ENCODE measurements at places on chromosomes 3 and 15. TPM values are rescaled to one million over a fixed set of nuclear protein-coding genes. Genes with fewer than 3 reads are reported as not detected.

The PODXL2 gene
- 2.5 TPM for total RNA-seq

The VPS39 gene
- 26.5 TPM for total RNA-seq

The ARNT2 gene
- total RNA-seq: 0.25 TPM

The RNF7 gene
- total RNA-seq: 81.6 TPM

The STAC gene
- total RNA-seq: 1.7 TPM

The THSD4 gene
- 44.0 TPM for total RNA-seq

The CD276 gene
- total RNA-seq: 107 TPM

The CLDN11 gene
- 4.8 TPM for total RNA-seq

The EDC3 gene
- 24.1 TPM for total RNA-seq

The CSPG4 gene
- total RNA-seq: 6.0 TPM

- DNase-seq: peak; percentile 55
These were observed 604.8 kb downstream of the MECOM start for GRCh38 chr3:169058681-169059080.

GRCh38 chr3:15116032-15116669 is 17.2 kb upstream of the RBSN start:
- DNase-seq: no peak

DNA sequence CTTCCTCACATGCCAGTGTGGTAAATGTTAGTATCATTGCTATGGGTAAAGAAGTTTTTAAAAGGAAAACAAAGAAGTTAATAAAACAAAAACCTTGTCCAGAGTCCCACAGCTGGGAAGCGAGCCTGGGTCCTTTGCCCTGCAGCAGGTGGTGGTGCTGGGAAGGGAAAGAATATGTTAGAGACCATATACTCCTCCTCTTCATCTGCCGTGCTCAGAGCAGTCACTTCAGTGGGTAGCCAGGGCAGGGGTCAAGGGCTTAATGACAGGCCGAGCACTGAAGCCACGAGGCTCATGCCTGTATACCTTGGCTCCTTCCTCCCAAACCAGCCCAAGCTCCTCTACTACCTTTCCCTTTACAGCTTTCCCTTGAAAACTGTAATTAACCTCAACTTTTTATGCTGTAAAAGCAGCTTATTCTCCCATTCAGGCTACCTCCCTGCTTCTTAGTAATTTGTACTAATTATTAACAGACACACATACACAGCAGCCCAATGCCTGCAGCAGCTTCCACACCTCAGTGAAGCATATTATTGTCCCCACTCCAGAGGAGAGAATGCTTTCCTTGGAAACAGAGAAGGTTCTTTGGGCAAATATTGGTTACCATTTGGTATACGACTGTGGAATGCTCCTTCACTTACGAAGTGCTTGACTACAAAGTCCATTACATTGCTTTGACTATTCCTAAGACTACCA is 362.1 kb downstream of the EPHB1 start:
- DNase-seq: no peak

- DNase-seq: no peak
These were observed 69.5 kb upstream of the MEF2A start for GRCh38 chr15:99496302-99496629.

GRCh38 chr15:72967811-72968530 is 84.3 kb upstream of the NEO1 start:
- no peak for DNase-seq

- DNase-seq: no peak
These were observed 98.9 kb downstream of the EOMES start for GRCh38 chr3:27623085-27623753.

DNA sequence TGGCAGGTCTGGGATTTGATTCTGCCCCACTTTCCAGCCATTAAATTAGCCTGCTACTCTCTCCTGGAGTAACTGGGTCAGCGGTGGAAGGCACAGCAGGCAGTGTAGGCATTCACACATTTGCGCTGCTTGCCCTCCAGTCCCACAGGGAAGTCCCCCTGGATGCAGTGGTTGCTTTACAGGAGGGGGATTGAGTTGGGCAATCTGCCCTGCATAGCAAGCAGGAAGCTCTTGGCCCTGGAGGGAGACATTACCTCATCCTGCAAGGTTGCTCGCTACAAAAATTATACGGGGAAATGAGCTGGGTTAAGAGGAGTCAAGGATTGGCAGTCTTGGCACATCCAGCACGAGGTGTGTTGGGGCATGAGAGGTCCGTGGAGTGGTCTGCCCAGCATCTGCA is 14.8 kb downstream of the MCM2 start:
- no peak for DNase-seq

GRCh38 chr3:190596349-190597285 is 82.7 kb downstream of the IL1RAP start:
- DNase-seq: no peak

- DNase-seq: no peak
These were observed 59.9 kb downstream of the GPR176 start for GRCh38 chr15:39860200-39860599.

GRCh38 chr3:133540896-133541674 is 32.4 kb upstream of the CDV3 start:
- DNase-seq: peak; percentile 58

DNA sequence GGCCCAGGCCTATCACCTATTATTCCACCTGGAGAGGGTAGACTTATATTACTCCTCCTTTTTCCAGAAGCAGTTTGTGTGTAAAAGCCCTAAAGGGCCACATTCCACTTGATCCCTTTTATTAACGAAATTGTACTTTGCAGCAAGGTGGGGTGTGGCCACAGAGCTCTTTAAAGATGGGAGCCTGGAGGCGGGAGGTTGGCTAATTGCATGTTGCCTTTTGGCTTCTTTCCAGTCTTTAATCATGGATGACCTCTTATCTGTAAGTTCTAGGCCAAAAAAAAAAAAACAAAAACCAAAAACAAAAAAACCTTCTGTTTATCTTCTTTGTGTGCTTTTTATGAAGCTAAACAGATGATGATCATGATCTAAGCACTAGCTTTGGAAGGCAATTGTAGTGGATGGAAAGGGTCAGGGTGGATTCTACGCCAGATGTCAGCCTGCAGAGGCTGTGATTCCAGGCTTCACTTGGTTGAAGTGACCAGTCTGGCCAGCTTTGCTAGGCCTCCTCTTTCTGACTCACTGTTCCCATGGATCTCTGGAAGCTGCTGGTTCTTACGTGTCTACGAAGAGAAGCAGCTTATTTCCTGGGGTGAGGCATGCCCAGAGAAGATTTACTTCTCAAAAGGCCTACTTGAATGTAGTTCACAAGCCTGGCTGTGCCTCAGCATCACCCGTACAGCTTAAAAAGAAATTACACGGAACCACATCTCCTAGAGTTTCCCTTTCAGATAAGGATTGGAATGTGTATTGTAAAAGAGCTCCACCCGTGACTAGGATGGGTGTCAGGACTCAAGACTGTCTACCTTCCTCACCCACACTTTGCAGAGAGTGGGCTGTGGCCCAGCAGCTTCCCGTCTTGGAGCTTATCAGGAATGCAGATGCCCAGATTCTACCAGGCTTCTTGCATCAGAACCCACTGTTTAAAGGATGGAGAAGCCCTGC is 330.9 kb upstream of the C2CD4B start:
- peak; percentile 81 for DNase-seq

- no peak for DNase-seq
These were observed 8.8 kb downstream of the GPR87 start for GRCh38 chr3:151307583-151308488.

GRCh38 chr15:70095408-70096214 is 2.1 kb downstream of the TLE3 start:
- DNase-seq: no peak

- DNase-seq: no peak
These were observed 524.9 kb downstream of the NTRK3 start for GRCh38 chr15:87731630-87732029.

- no peak for DNase-seq
These were observed 38.0 kb downstream of the KIF9 start for GRCh38 chr3:47244531-47245100.

- DNase-seq: no peak
These were observed 246.1 kb downstream of the NFKBIZ start for GRCh38 chr3:102095383-102095782.

- no peak for DNase-seq
These were observed 26.1 kb downstream of the GOLGA6L2 start for GRCh38 chr15:23420806-23421575.

GRCh38 chr3:27840807-27841594 is 118.9 kb upstream of the EOMES start:
- no peak for DNase-seq
